ENCODE measurements at places on chromosomes 4 and X. TPM values are rescaled to one million over a fixed set of nuclear protein-coding genes. Genes with fewer than 3 reads are reported as not detected.

- no peaks in the 10 kb centered on the region for H3K4me1 ChIP-seq
- H3K36me3 ChIP-seq = no peaks in the 10 kb centered on the region
- DNase-seq = no peak
- H3K27ac ChIP-seq = no peak overlapping the region
These were observed 183.7 kb downstream of the SPATA18 start for GRCh38 chr4:52234561-52235440.

DNA sequence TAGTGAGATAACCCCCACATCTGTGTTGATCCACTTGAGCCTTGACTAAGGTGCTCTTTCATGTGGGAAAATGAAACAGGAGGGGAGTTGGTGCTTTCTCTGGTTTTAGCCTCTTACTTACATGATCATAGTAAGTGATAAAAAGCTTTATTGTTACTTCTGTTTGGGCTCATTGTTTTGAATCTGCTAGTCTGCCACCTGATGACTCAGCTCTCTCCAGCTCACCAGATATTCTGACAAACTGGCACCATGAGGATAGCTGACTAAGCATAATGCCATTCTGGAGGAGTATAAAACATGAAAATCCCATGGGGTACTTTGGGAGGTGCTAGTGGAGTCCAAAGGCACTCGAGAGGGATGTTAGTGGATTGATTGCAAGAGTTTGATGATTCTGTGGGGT, 824.0 kb downstream of the RAPGEF2 start:
- H3K4me3 ChIP-seq = no peak overlapping the region
- no peaks in the 10 kb centered on the region for H3K4me1 ChIP-seq
- no peaks in the 10 kb centered on the region for H3K36me3 ChIP-seq
- no peak overlapping the region for H3K27ac ChIP-seq

DNA sequence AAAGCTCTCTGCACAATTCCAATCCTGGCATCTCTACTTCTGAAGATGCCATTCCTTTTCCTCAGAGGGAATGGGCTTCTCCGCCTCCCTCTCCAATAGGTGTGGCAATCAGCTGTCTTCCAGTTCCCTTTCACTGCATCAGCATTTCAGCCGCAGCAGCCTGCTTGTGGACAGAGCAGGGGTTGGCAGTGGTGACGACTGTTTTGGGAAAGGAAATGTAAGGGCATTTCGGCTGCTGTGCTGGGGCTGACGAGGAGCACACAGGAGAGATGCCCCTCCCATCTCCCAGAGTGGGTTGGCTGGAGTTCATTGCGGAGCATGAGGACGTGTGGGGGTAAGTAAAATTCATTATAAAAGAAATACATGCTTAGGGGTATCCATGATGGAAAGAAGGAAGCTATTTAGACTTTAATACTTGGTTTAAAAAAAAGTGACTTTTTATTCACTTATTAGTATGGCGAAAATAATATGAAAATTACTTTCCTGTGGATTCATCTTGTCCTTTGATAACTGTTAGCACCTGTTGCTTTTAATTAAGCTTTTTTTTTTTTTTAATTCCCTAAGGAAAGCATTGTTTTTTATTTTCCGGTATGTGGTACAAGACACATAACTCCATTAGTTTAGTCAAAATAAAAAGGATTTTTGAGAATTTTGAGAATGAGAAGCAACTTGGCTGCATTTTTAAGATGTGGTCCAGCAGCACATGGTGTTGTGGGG, at the start of gene LIMCH1:
Gene LIMCH1, plus strand, starts transcription at position 141 of the 717 bp plus-strand sequence. CDS start 67,839 bp downstream, outside the sequence.
- no peak within 1 kb of the TSS for H3K27ac ChIP-seq
- no peaks in the 10 kb centered on the region for H3K36me3 ChIP-seq
- no peak within 1 kb of the TSS for H3K4me3 ChIP-seq
- no peak for DNase-seq

ADGRG4 gene
- total RNA-seq = not detected

DNA sequence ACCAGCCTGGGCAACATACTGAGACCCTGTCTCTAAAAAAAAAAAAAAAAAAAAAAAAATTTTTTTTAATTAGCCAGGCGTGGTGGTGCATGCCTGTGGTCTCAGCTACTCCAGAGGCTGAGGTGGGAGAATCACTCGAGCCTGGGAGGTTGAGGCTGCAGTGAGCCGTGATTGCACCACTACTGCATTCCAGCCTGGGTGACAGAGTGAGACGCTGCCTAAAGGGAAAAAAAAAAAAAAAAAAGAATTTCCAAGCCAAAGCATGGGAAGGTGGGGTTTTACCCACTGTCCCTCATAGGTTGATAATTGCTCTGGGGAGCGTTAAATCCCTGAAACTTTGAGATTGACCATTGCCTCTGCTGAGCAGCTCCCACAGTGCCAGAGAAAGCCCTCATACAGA, 427.5 kb downstream of the BCOR start:
- no peak overlapping the region for H3K27ac ChIP-seq
- no peak for DNase-seq
- H3K27me3 ChIP-seq = no peaks in the 10 kb centered on the region

SYP gene
- 0.30 TPM for total RNA-seq

- H3K4me1 ChIP-seq = no peaks in the 10 kb centered on the region
- no peak overlapping the region for H3K27ac ChIP-seq
- H3K27me3 ChIP-seq = no peaks in the 10 kb centered on the region
- no peaks in the 10 kb centered on the region for H3K36me3 ChIP-seq
- no peak overlapping the region for H3K4me3 ChIP-seq
These were observed 513.0 kb downstream of the FSTL5 start for GRCh38 chr4:161650812-161651211.

- H3K4me3 ChIP-seq = no peak overlapping the region
- H3K36me3 ChIP-seq = no peaks in the 10 kb centered on the region
- no peak for DNase-seq
- H3K4me1 ChIP-seq = peaks cover 38% of the 10 kb centered on the region
- no peak overlapping the region for H3K27ac ChIP-seq
These were observed 7.0 kb upstream of the TXK start for GRCh38 chr4:48141048-48141447.

DNA sequence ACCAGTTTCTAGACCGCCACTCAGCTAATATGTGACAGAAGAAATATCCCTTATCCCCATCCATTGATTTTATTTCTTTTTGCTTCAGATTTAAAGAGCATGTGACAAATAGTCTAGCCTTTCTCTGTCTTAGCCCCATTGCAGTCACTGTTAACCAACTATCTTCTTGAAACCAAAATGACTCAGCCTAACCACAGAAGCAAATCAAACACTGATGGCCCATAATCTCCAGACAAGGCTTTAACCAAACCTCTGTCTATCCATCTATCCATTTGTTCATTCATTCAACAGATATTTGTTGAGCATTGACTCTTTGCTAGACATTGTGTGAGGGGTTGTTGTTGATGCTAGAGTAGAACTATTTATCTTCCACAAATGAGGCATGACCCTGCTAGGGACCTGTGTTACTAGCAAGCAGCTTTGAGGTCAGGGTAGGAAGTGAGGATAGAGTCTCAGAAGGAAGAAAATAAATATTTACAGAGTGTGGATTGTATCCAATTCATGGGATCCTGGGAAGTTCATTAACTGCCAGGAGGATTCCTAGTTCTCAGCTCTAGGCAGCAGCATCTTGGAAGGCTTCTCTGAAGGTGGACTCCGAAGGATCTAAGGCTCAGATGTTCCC, 22.5 kb downstream of the HNRNPH2 start:
- peak overlapping the region; percentile 53 for H3K27ac ChIP-seq
- DNase-seq = no peak
- peaks cover 2% of the 10 kb centered on the region for H3K4me1 ChIP-seq
- H3K4me3 ChIP-seq = no peak overlapping the region
- no peaks in the 10 kb centered on the region for H3K27me3 ChIP-seq
- peaks cover 2% of the 10 kb centered on the region for H3K36me3 ChIP-seq

GRCh38 chr4:52833941-52834525, 28.1 kb upstream of the RASL11B start:
- H3K27ac ChIP-seq = no peak overlapping the region
- H3K36me3 ChIP-seq = no peaks in the 10 kb centered on the region
- H3K27me3 ChIP-seq = peaks cover 20% of the 10 kb centered on the region
- no peak overlapping the region for H3K4me3 ChIP-seq

TLR1 gene
- 22.9 TPM for total RNA-seq

GRCh38 chr4:184282895-184283654, 65.4 kb upstream of the ENPP6 start:
- H3K27ac ChIP-seq = peak overlapping the region; percentile 87
- no peak for DNase-seq
- no peak overlapping the region for H3K4me3 ChIP-seq
- peaks cover 30% of the 10 kb centered on the region for H3K4me1 ChIP-seq
- no peaks in the 10 kb centered on the region for H3K27me3 ChIP-seq

IL2 gene
- total RNA-seq = 0.85 TPM

GRCh38 chr4:166535865-166536264, 662.8 kb downstream of the TLL1 start:
- H3K27ac ChIP-seq = no peak overlapping the region
- H3K4me3 ChIP-seq = no peak overlapping the region
- H3K27me3 ChIP-seq = no peaks in the 10 kb centered on the region
- H3K4me1 ChIP-seq = no peaks in the 10 kb centered on the region

DNA sequence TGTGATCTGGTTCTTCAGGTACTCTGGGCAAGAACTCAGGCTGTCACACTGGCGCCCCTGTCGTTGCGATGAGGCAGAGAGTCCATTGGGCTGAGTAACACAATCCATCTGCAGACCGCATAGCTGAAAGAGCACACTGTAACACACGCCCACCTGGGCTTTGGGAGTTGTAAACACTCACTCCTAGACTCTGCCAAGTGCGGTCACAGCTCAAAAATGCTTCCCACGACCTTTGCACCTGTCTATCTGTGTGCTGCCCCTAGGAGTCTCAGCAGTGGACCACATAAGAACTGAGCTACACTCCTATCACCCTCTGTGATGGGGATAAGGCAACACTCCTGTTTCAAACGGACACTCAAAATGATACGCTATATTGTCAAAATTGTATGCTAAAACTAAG, 2028.3 kb downstream of the PCDH7 start:
- no peak overlapping the region for H3K4me3 ChIP-seq
- no peaks in the 10 kb centered on the region for H3K27me3 ChIP-seq
- H3K27ac ChIP-seq = no peak overlapping the region
- no peaks in the 10 kb centered on the region for H3K36me3 ChIP-seq
- no peak for DNase-seq

DNA sequence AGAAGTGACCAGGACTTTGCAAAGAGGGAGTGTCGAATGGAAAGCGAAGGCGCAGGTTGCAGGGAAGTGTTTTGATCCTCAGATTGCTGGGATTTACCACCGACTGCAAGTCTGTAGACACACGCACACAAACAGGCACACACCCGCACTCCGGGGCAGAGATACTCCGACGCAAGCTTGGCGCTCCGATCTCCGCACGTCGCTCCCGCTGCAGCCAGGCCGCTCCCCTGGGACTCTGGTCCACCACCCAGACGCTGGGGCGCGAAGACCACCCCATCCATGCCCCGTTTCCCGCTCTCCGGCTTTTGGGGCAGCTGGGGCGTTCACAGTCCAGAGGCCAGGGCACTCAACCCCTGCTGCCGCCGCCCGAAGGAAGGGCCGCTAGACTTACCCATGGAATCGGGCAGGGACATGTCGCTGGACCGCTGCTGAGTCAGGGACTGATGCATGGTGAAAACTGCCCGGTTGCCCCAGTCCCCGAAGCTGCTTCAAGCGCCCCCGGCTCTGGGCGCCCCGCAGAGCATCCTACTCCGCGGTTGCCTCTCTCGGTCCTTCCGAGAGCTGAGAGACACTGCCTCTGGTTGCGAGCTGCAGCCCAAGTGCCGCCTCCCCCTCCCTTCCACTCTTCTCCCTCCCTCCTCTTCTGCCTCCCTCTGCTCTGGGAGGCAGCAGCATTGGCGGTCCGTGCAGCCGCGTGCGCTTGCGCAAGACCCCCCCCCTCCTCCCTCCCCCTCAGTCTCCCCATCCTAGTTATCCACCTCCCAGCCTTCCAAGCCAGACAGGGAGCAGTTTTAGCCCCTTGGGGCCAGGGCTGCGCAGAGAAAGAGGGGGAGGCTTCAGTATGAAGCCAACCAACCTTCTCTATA, at the start of gene TMEM255A:
Gene TMEM255A, minus strand, starts transcription at position 601 of the 866 bp plus-strand sequence. Its CDS starts 152 bp downstream, at position 449.
- H3K36me3 ChIP-seq = peaks cover 2% of the 10 kb centered on the region
- no peak for DNase-seq
- peak within 1 kb of the TSS; percentile 90 for H3K27ac ChIP-seq
- H3K4me3 ChIP-seq = peak within 1 kb of the TSS; percentile 87
- peaks cover 12% of the 10 kb centered on the region for H3K4me1 ChIP-seq

DNA sequence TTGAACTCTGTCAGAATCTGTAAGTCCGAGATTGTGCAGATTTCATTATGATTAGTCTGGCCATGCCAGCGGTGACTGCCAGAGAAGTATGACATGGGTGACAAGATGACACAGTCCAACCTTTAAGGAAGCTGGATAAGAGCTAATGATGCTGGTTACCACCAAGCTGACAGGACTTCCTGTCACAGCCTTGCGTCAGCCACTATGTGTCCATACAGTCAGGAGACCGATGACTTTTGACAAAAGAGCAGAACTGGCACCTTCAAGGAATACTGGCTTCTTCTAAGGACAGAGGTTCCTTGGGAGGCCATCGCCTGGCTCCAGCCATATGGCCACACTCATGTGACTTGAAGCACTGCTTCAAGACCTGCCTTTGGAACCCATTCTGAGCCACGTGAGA, 67.2 kb upstream of the TFDP3 start:
- no peak overlapping the region for H3K4me3 ChIP-seq
- no peaks in the 10 kb centered on the region for H3K27me3 ChIP-seq
- no peak for DNase-seq
- no peaks in the 10 kb centered on the region for H3K4me1 ChIP-seq
- H3K36me3 ChIP-seq = no peaks in the 10 kb centered on the region
- no peak overlapping the region for H3K27ac ChIP-seq

MSX1 gene
- total RNA-seq = not detected

RHOXF2 gene
- total RNA-seq = 0.10 TPM

DNA sequence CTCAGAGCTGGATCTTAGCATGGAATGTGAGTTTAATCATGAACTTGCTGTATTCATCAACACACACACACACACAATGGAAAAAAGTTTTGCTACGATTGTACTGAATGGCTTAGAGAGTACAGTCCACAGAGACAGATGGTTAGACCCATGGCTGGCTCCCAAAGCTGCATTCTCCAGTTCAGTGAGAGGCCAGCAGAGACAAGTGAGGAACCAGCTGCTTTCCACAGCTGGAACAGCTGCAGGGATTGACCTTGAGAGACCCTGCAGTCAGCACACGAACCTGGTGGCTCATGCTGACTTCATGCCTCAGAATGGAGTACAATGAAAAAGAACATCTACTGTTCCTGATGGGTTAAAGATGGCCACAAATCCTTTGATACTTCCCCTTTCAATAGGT, 94.5 kb downstream of the DHX15 start:
- no peak for DNase-seq
- H3K27me3 ChIP-seq = peaks cover 37% of the 10 kb centered on the region
- H3K27ac ChIP-seq = no peak overlapping the region
- peaks cover 3% of the 10 kb centered on the region for H3K4me1 ChIP-seq

DNA sequence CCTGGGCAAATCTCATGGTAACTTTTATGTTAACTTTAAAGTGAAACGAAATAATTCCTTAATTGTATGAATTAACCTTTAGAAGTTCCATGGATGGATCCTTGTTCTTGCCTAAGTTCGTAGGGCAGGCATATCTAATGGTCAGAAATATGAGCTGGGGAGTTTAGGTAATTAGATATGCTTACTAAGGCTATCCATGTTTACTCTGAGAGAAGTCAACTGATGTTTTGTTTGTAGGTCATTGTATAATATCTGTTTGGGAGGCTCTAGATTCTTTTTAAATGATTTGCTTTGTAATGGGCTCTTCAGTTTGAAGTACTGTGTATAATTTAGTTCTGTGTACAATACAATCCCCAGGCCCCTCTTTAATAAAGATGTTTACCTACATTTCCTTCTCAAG, 117.0 kb downstream of the DCK start:
- H3K27ac ChIP-seq = peak overlapping the region; percentile 92
- H3K4me3 ChIP-seq = peak overlapping the region; percentile 36
- no peak for DNase-seq
- no peaks in the 10 kb centered on the region for H3K27me3 ChIP-seq
- H3K36me3 ChIP-seq = no peaks in the 10 kb centered on the region
- H3K4me1 ChIP-seq = peaks cover 33% of the 10 kb centered on the region

GRCh38 chr4:8871417-8872401, at the start of gene HMX1:
HMX1 (minus strand) TSS chr4:8871839; CDS start chr4:8871614, 225 bp downstream.
- peaks cover 76% of the 10 kb centered on the region for H3K27me3 ChIP-seq
- peaks cover 7% of the 10 kb centered on the region for H3K36me3 ChIP-seq
- no peak within 1 kb of the TSS for H3K27ac ChIP-seq
- peaks cover 14% of the 10 kb centered on the region for H3K4me1 ChIP-seq

DBET gene
- total RNA-seq = not detected

Data from T-helper 17 cell (primary cell).